ENCODE measurements at places on chromosomes 4 and X. TPM values are rescaled to one million over a fixed set of nuclear protein-coding genes. Genes with fewer than 3 reads are reported as not detected.

Gene NDST3
- 0.17 TPM for total RNA-seq

Gene SSX2
- total RNA-seq: not detected

Gene SATL1
- 0.06 TPM for total RNA-seq

Gene POU4F2
- not detected for total RNA-seq

Gene SPACA5
- total RNA-seq: not detected

Gene GUCY1B1
- total RNA-seq: 13.5 TPM

Gene MGAT4D
- not detected for total RNA-seq

Gene KLHL15
- 6.2 TPM for total RNA-seq

Gene CCDC110
- total RNA-seq: 0.78 TPM

Gene SPANXD
- not detected for total RNA-seq

Gene UGT2B11
- total RNA-seq: 26.2 TPM
